ENCODE measurements at places on chromosomes 7 and 10.

DNA sequence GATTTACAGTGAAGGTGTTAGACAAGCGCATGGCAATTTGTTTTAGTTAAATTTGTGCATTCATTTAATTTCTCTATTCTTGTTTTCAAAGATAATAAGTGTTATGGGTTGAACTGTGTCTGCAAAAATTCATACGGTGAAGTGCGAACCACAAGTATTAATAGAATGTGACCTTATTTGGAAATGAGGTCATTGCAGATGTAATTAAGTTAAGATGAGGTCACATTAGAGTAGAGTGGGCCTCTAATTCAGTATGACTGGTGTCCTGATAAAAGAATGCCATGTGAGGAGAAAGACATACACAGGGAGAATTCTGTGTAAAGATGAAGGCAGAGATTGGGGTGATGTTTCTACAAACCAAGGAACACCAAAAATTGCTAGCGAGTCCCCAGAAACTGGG, 158.8 kb upstream of the SEMA3E start:
- DNase-seq = no peak

GRCh38 chr7:38427279-38427955, 154.0 kb upstream of the TARP start:
- no peak for DNase-seq

GRCh38 chr10:49444349-49444748, 48.5 kb upstream of the DRGX start:
- DNase-seq = no peak

DNA sequence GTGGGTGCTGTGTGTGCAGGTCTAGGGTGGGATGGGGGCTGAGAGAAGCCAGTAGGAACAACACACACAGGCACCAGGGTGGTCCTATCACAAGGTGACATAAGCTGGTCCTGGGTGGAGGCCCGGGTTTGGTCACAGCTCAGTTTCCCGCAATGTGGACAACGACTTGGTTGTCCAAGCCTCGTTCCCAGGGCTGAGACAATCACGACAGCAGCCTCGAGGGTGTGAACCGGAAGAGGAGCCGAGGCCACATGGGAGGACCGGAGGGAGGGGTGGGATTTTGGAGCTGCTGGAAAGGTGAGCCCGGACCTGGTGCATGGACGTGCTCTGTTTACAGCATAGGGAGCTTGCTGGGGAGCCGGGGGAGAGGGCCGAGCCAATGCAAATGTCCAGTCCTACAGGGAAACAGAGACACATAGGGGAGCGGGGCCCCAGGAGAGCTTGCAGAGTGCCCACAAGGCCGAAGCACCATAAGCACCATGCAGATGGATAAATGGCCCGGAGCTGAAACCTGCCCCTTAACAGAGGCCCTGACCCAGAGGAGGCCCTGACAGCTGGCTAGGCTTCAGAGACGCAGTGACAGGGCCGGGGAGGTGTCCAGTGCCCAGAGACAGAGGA, 92.8 kb downstream of the PRKAG2 start:
- no peak for DNase-seq

DNA sequence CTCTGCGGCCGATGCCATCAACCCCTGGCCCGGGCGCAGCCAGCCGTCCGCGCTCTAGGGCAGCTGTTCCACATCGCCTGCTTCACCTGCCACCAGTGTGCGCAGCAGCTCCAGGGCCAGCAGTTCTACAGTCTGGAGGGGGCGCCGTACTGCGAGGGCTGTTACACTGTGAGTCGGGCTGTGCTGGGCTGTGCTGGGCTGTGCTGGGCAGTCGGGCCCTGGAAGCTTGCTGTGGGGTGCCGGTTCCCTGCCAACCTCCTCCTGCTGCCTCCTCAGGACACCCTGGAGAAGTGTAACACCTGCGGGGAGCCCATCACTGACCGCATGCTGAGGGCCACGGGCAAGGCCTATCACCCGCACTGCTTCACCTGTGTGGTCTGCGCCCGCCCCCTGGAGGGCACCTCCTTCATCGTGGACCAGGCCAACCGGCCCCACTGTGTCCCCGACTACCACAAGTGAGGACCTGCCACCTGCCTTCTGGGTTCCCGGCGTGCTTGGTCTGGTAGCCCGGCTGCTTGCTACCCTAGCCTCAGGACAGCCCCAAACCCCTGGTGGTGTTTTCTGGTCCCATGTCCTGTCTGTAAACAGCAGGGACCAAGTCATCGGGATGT, 7.5 kb downstream of the ZYX start:
- no peak for DNase-seq

DNA sequence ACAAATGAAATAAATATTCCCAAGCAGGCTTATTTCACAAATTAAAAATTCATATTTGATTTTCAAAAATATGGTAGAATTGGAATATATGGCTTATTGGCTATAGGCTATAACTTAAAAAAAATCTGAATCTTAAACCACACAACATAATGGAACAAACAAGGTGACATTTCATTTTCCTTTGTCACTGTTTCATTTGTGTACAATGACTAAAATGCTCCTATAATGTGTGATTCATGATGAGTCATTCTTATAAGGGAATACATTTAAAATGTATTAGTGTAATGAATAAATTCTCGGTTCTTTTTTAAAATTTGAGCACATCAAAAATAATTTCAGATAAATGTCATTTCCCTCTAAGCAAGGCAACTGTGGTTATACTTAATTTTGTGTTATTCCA, 148.0 kb upstream of the ANK3 start:
- no peak for DNase-seq

- no peak for DNase-seq
Measured at GRCh38 chr10:75057680-75058079, 53.8 kb upstream of the SAMD8 start.

GRCh38 chr7:463362-463781, 56.3 kb downstream of the PDGFA start:
- no peak for DNase-seq

DNA sequence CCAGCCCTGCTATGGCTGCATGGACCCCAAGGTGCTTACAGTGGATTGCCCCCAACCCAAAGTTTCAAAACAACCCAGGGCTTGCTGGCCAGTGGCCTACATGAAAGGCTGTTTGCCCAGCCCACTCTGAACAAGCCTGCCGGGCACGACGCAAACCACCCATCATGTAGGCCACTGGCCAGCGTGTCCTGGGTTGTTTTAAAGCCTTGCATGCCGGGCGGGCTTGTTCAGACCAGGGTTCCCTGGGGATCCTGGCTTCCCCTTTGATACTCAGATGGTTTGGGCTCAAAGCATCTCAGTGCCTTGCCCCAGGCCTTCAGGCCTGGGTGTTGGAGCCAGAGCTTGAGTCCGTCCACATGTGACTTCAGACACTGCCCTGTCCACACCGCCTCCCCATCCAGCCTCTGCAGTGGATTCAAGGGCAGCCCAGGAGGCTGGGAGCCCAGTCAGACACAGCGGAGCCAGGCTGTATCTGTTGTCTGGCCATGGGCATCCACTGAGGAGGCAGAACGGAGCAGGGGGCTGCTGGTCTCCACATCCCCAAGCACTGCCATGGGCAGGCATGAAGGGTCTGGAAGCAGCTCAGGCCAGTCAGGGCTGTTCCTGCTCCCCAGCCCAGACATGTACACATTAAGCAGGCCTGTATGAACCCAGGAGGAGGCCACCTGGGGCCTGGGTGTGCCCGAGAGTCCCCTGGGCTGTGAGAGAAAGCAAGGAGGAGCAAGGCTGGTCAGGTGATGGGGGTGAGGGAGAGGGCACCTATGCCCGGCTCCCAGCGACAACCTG, 4.0 kb upstream of the ADIRF start:
- DNase-seq = no peak

DNA sequence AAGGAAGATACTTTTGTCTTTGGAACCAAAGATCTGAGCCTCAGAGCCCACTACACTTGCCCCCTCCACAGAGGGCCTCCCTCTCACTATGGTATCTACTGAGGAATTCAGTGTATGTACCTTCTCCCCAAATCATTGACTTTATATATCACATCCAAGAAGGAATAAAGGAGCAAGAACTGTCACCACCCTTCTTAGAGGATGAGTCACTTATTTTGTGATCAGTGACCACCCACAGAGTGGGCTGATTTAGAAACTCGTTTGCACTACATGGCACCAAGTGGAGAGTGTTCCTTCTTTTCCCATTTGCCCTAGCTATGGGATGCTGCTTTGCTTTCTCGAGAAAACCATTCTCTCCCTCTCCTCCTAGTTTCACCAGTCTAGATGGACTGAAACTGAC, 5.7 kb downstream of the TMEM243 start:
- DNase-seq = no peak

DNA sequence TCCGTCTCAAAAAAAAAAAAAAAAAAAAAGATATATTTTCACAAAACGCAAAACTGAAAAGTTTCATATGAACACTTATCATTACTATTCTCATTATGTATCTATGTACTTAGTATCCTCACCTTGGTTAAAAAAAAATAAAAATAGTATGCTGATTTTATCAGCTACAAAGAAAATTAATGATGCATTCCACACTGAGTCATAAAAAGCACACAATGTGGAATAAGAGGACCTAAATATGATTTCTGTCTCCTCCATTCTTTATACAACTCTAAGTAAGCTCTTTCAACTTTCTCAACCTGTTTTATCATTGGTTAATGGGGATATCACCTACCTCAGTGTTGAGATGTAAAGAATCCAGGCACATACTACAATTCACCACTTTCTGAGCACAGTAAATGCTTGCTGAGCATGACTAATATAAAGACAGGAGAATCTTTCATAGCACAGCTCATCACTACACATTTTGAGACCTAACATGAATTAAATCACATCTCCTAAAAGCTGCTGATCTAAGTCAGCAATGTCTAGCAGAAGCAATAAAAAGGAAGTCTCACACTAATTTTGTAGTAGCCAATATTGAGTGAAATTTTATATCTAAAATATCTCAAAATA, 2.7 kb downstream of the SNX13 start:
- no peak for DNase-seq

GRCh38 chr10:116875897-116876296, 26.6 kb downstream of the ENO4 start:
- DNase-seq = no peak

DNA sequence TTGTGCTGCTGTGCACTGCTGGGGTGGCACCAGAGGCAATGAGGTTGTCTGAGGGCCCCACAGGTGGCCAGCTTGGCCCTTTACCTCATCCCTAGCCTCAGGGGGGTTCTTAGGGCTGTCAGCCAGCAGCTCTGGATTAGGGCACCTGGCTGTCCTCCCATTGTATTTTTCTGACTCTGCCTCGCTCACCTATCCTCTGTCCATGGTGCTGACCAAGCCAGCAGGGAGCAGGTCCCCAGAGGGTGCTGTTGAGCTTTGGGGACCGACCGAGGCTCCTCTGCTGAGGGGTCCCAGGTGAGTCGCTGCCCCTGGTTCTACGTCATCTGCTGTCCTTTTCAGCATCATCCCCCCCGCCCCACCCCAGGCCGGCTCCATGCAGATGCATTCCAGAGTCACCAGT, 32.1 kb upstream of the ZNF735 start:
- no peak for DNase-seq

DNA sequence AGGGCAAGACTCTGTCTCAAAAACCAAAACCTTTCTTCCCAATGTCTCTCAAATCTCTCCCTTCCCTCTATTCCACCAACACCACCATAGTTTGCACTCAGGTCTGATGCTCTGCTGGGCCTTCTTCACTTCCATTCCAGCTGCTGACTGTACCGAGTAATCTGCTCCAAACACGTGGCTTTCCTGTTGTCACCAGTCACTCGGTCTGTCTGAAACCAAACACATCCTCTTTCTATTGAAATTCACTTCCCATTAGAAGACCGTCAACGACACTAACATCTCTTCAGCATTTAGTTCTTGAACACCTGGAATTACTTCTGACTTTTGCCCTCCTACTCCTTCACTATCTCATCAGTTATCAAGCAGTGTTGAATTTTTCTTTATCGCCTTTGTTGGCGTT, 4.7 kb upstream of the NRF1 start:
- peak; percentile 83 for DNase-seq

All from Kasumi-1 (cell line).